ENCODE measurements at places on chromosomes 3 and 15.

GRCh38 chr3:23869977-23870662 lies 46.7 kb downstream of the NKIRAS1 start:
- DNase-seq = no peak

DNA sequence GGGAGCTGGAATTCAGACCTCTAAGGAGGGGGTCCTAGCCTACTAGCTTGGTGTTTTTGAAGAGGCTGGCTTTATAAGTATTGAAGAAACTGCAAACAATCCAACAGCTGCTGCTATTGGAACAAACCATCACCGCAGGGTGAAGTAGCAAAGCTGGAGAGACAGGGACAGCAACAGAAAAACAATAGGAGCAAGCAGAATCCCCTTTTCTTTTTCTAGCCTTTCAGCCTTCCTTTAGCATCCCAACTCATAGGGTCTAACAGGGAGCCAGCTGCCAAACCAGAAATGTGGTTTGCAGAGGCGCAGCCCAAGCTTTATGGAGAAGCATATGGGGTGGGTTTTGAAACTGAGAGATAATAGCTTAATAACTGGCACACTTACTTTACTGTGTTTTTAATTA lies 106.2 kb upstream of the CHMP2B start:
- DNase-seq = no peak

DNA sequence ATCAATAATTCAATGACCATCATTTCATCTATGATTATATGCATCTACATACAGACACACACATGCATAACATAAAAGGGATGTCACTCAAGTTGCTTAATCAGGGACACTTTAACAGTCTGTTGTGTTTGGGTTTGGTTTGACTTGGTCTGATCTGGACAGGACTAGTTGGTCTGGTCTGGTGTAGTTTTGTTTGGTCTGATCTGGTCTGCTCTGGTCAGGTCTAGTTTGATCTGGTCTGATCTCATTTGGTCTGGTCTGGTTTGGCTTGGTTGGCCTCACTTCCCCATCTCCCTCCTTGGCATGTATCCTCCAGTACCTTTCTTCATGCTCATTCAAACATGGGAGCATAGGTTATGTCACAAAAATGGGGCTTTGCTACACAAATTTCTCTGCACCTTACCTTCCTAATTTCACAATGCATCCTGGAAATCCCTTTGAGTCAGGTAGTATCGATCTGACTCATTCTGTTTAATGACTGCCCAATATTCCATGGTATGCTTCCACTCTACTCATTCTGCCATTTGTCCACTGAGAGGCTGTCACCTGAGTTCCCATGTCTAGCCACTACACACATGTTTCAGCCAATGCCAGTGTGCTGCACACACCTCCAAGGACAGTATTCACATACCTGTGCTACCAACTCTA lies 73.0 kb upstream of the TPM1 start:
- no peak for DNase-seq

DNA sequence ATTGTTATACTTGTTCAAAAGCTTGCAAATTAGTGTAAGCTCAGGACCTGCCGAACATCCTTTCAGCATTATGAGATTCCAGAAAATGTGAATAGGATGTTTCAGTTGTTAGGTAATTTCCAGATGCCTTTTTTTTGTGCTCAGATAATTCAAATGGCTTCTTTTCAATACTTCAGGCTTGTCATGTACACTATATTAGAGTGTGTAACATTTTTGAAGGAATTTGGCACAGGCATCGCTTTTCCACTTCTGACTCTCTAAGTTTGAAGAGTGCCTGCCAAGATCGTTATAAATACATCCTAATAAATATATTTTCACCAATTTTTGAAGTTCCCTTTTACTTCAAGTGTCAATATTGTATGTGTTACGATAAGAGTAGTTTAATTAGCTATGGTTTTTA lies 35.2 kb downstream of the CADM2 start:
- no peak for DNase-seq
